Stimulated activated CD4-positive, alpha-beta T cell treated with anti-CD3 and anti-CD28 coated beads, Interleukin-4, amount 100 ng/mL, for 48 hours (primary cell): ENCODE measurements at places on chromosomes 16 and 17.

DNA sequence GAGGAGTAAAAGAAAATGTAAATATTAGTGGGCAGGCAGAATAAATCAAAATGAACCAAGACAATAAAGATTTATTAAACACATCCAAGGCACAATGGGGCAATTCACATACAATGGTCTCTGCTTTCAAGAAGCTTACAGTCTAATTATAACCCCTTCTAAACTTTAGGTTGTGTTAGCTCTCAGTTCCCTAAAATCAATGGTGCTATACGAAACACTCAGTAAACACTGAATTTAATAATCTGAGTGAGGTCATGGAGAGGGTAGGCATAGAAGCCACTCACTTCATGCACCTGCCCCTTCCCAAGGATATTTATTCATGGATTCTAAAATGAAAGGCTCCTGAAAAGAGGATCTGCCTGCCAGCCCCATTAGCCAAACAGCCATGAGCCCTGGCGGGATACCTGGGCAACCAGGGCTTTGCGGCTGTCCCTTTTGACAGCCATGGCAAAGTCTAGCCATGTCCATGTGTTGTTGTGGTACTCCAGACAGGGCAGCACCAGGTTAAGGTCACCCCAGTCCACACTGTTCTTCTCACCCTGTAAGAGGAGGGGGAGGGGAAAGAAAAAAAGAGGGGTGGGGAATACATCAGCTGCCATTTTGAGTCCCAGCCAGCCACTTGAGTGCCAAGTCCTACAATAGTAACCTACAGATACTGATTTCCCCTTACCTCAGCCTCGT lies 1.4 kb upstream of the RSKR start:
- no peak for DNase-seq

GRCh38 chr17:63931981-63932561 lies at the start of gene CD79B:
TSS of gene CD79B (minus strand) at chr17:63932331. CDS start at chr17:63932261, 70 bp downstream.
- DNase-seq = peak; percentile 38

GRCh38 chr17:51353296-51353695 lies 93.0 kb downstream of the UTP18 start:
- no peak for DNase-seq

- no peak for DNase-seq
Measured at GRCh38 chr17:16250635-16251034, 33.6 kb downstream of the PIGL start.

DNA sequence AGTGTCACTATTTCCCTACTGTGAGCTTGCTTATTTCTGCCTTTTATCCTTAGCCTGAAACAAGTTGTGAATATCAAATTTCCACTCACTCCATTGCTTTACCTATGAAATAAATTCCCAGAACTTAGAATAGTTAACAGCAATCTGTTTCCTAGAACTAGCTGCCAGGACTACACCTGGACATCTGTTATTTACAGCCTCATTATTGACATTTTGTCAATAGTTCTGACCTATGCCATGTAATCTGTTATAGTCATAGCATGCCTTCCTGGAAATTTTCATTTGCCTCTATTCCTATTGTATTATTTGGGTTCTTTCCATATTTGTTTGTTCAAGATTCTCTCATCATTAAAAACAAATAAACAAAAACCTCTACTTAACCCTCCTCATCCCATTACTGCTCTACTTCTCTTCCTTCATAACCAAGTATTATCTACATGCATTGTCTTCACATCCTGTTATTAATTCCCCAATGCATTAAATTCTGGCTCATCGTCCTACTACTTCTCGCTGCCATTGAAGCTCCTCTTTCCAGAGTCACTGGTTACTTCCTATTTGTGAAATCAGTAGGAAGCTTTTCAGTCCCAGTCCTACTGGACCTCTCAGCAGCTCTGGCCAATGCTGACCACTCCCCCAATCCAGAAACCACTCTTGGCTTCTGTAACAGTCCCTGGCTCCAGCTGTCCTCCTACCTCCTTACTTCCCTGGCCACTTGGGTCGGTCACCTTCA lies 55.3 kb downstream of the PIGL start:
- DNase-seq = no peak

- no peak for DNase-seq
Measured at GRCh38 chr16:81140930-81141780, 45.0 kb upstream of the GCSH start.

GRCh38 chr17:67041941-67042899 lies 2.1 kb upstream of the CACNG1 start:
- no peak for DNase-seq

- no peak for DNase-seq
Measured at GRCh38 chr17:2849327-2849670, 53.1 kb downstream of the RAP1GAP2 start.
